Adrenal gland (tissue), 19 donors: ENCODE measurements at places on chromosomes 11 and 22. TPM values are rescaled to one million over a fixed set of nuclear protein-coding genes. Genes with fewer than 3 reads are reported as not detected.

KLHDC7B gene
- 0.14 TPM for total RNA-seq

CYB561A3 gene
- 137 TPM for total RNA-seq

- DNase-seq = no peak
Observed at GRCh38 chr11:22234743-22235142, 41.9 kb downstream of the ANO5 start.

DNA sequence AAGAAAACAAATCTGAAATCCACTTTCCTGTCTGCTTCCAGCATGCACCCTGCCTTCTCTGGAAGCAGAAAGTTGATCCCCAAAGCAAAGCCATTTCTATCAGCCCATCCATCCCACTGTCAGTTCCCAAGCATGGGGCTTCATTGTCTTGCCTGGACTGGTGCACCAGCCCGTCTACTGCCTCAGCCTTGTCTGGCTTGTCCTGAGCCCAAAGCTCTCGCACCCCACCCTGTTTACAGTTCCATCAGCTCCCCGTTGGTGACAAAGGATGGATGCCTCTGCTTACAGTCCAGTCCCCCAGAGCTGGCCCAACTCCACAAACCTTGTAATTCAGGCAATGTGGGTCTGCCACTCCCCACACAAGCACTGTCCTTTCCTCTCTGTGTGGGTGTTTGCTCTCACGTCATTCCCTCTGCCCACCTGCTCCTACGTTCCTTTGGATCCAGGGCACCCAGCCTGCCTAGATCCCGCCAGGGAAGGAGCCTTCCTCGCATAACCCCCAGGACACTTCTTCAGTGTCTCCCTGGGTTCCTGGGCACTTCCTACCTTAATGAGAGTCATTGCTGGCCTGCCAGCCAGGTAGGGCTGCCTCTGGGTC lies 38.8 kb downstream of the FBLN1 start:
- no peak for DNase-seq

GRCh38 chr22:29784451-29785361 lies 17.5 kb downstream of the UQCR10 start:
- DNase-seq = peak; percentile 59

GRCh38 chr11:45304111-45304991 lies 18.2 kb upstream of the SYT13 start:
- no peak for DNase-seq

DNA sequence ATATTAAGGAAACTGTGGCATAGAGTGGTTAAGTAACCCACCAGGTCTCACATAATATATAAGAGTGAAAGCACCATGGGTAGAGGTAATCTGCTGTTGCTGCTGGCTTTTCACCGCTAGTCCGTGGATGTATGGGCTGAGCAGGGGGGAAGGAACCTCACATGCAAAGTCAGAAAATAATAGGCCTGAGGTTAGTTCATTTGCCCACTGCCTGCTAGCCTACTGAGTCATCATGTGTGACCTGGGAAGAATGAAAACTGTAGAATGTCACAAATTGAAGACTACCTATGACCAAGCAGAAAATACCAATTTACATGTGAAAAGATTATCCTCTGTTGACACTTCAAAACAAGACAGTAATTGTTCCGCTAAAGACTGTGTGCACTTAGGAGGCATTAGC lies 560.1 kb upstream of the FAT3 start:
- no peak for DNase-seq
